Left ventricle myocardium inferior (tissue), 1 donor: ENCODE measurements at places on chromosomes 1 and 21.

GRCh38 chr1:186076006-186076405 lies 299.0 kb downstream of the TPR start:
- no peak for DNase-seq

DNA sequence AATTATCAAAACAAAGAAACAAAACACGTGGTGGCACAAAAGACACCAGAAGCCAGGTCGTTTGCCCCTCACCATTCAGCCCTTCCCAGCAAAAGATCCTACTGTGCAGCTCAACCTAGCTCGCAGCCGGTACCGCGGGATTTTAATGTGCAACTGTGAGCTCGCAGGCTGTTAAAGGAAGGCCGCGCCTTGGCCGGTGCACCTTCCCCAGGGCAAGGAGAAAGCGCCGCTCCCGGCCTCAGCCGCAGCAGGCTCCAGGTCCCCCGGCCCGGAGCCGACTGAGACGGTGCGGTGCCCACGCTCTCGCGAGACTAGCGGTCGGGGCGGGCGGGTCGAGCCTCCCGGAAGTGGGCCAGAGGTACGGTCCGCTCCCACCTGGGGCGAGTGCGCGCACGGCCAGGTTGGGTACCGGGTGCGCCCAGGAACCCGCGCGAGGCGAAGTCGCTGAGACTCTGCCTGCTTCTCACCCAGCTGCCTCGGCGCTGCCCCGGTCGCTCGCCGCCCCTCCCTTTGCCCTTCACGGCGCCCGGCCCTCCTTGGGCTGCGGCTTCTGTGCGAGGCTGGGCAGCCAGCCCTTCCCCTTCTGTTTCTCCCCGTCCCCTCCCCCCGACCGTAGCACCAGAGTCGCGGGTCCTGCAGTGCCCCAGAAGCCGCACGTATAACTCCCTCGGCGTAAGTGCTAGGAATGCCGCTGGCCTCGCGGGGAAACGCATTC lies at the start of gene AGL:
Gene AGL (plus strand): TSS at position 618 of the 715 bp plus-strand sequence. CDS start 682 bp downstream, outside the sequence.
- DNase-seq: peak; percentile 85

DNA sequence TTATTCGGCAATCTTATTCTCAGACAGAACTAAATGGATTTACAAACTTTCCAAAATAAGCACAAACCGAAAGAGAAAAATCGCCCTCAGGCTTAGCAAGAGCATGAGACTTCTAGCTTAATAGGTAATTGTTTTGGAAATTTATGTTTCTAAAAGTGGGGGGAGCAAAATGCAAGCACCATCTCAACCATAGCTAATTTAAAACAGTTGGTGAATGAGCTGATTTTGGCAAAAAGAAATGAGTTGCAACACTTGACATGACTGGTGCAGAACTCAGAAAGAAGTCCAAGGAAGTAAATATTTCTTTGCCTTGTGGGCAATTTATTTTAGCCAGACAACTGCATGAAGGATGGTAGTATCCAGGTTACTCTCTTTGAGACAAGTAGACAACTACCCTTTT lies 71.5 kb upstream of the PTGFR start:
- no peak for DNase-seq

DNA sequence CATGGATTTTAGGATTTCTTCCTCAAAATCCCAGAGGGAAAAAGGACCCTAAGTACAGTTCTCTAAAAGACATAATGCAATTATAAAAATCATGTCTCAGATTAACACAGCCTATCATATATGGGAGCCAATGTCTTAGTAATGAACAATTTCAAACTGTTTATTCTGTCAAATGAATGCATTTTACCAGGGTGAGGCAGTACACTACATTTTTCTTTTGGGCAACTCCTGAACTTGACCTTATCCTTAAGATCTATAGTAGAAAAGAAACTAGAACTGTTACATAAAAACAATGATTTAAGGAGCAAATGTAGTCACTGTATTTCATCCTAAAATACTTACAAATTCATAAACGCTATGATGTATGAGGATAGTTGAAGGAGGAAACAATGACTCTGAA lies 226.3 kb upstream of the B3GALT2 start:
- no peak for DNase-seq

DNA sequence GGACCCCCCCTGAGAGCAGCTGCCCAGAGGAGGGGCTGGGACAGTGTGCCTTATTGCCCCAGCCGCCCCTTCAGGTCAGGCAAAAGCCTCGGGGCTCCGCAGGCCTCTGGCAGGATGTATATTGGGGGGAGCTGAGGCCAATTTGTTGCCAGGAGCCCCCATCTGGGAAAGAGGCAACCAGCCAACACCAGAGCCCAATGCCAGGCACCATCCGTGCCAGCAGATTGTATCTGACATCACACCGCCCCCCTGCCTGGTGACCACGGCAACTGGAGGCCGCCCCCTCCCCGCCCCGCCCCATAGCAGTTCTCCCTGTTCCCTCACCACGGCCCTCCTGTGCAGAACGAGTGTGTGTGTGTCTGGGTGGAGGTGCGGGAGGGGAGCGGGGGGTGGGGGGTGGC lies 3.6 kb upstream of the PLEKHG5 start:
- peak; percentile 28 for DNase-seq

- no peak for DNase-seq
Observed at GRCh38 chr1:170929412-170929834, 5.9 kb upstream of the MROH9 start.

- no peak for DNase-seq
Observed at GRCh38 chr1:37234941-37235418, 200.7 kb upstream of the GRIK3 start.

DNA sequence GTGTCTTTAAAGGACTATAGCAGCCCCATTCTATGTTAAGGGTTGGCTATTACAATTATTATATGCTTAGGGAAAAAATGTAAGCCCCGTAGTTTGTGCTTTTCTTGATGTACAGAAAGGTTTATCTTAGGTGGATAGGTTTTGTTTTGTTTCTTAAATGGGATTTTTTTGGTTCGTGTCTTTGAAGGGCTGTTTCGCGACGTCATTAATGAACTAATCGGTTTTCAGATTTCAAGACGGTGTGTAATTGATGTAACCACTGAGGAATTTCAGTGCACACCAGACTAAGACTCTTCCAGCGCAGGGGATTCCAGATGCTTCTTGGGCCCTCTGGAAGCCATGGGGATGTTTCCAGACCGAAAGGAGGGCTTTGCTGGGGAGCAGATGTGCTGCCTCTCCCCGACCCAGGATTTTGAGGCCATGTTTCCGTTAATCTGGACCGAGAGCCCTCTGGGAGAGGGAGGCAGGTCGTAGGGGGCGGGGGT lies 4.8 kb upstream of the SIM2 start:
- DNase-seq: no peak

GRCh38 chr1:106793651-106794050 lies 262.8 kb upstream of the PRMT6 start:
- DNase-seq: no peak

DNA sequence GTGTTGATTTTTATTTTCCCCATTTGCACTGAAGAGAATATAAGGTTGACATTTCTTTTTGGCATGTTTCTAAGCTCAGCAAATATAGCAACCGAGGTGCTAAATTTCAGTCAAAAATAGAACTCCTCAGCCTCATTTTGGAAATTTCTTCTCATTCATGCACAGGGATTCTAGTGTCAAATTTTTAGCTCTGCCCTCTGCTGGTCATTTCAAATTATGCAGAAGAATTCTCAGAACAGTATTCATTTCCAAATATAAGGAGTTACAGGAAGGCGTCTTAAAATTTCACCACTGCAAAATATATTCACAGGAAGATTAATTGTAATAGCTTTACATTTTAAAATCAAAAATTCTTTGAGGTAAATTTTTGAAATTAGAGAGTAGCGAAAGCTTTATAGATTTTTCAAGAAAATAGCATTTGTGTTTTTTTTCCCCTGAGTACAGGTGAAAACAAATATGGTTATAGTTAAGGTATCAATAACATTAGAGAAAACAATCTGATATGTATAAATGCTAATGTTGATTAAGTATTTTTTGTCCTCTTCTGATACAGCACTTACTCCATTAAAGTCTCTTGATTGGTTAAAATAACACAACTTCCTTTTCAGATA lies 57.9 kb downstream of the FMN2 start:
- no peak for DNase-seq

DNA sequence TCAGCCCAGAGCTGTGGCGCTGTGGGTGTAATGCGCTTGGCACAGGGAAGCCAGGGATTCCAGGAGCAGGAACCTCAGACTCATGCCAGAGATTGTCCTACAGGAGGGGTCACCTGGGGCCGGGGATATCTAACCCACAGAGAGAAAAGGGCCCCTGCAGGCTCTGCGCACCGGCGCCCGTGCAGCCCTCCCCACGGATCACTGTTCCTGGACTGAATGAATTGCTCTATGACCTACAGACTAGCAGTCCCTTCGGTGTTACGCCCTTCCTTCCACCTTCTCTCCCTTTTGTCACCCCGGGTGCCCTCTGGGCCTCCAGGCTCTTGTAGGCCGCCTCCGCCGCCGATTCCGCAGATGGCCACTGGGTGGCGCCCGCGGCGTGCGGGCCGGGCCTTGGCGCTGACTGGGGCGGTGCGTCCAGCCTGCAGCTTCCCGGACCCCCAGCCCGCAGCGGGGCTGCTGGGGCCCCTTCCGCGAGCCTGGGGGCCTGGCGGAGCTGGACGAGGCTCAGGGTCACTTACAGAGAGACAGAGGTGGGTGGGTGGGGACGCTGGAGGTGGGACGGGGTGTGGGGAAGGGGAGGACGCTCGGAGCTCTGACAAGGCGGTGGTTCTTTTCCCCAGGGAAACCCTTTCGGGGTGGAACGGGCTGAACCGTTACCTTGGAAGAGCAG lies 101.3 kb downstream of the IER5 start:
- peak; percentile 65 for DNase-seq

- DNase-seq: no peak
Observed at GRCh38 chr1:32012709-32013385, 821 bp upstream of the KHDRBS1 start.

DNA sequence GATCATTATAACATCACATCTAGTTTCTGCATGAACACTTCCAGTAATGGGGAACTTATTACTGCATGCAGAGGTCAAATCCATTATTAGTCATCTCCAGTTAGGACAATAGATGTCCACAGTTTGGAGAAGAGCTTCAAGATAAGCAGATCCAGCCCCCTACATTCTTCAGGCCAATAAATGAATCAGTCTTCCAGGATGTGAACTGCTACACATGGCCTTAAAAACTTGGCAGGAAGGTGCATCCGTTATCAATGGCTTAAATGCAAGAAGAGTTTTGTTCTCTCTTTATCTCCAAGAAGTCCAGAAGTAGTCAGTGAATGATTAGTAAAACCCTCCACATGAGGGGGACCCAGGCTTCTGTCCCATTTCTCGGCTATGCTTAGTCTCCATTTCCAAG lies 70.8 kb downstream of the DMRTA2 start:
- no peak for DNase-seq

GRCh38 chr1:111653709-111654108 lies 34.1 kb downstream of the RAP1A start:
- no peak for DNase-seq

- no peak for DNase-seq
Observed at GRCh38 chr1:5976726-5977493, 15.3 kb downstream of the NPHP4 start.
